ENCODE measurements at places on chromosomes 3 and 15.

DNA sequence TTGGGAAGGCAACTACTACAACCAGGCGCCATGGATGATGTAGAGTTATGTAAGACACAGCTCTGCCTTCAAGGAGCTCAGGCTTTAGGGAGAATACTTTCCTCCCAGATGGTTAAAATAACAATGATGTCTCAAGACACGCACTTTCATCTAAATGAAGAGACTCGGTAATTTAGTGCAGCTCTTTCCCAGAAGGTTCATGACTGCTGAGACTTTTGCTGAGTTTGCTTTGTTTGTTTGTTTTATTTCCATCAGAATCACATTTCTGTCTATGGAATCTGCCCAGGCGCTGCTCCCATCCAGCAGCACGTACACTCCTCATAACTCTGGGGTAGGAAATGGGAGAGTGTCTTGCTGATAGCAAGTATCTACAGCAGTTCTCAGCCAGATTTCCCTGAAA lies 33.9 kb upstream of the MEX3B start:
- no peak for DNase-seq

DNA sequence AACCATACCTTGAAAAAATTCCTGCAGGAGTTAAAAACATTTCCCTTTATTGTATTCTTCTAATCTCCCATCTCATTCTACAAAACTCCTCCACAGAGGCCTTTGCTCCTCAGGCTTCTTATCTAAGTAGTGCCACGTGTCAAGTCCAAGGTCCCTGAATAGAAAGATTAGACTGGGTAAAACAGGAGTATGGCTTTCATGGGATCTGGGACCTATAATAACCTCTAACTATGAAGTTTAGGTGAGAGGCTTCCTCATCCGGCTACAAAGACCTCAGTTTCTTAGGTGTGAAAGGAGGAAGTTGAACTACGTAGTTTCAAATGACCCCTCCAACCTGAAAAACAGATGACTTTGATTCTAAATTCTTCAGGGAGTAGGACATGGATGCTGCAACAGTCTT lies 20.0 kb downstream of the GPR15 start:
- DNase-seq: no peak

- DNase-seq: no peak
Measured at GRCh38 chr3:59316688-59317275, 267.0 kb upstream of the CFAP20DC start.

GRCh38 chr3:146189519-146190173 lies 28.7 kb upstream of the PLOD2 start:
- no peak for DNase-seq

GRCh38 chr15:68821841-68822381 lies 1.2 kb upstream of the ANP32A start:
- no peak for DNase-seq

- no peak for DNase-seq
Measured at GRCh38 chr15:99983886-99984286, 250.6 kb upstream of the LYSMD4 start.

GRCh38 chr15:88615303-88616107 lies 5.6 kb upstream of the AEN start:
- no peak for DNase-seq

DNA sequence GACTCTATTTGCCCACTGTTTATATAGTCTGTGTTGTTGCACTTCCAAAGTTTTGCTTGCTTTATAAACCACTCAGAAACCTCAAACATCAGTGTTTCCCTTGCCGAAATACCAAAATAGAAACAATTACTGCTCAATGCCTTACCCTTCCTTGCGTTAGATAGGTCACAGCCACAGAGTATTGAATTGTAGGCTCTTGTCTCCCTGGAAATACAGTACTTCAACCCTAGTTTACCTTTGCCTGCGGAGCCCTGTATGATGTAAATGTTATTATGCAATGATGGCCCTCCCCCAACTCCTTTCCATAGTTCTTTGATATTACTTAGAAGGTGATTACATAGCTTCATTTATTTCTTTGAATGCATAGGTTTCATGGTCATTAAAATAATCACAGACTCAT lies 44.2 kb downstream of the SOX2 start:
- no peak for DNase-seq

DNA sequence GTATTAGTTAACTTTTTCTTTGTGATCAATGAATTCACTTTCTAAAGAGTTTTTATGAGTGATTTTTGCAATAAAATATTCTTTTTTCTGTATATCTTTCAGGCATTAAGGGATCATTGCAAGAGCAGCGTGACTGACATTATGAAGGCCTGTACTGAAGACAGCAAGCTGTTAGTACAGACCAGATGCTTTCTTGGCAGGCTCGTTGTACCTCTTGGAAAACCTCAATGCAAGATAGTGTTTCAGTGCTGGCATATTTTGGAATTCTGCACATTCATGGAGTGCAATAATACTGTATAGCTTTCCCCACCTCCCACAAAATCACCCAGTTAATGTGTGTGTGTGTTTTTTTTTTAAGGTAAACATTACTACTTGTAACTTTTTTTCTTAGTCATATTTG lies 24.4 kb downstream of the SELENOT start:
- DNase-seq: no peak

GRCh38 chr15:95609096-95609495 lies 721.4 kb upstream of the NR2F2 start:
- DNase-seq: no peak

DNA sequence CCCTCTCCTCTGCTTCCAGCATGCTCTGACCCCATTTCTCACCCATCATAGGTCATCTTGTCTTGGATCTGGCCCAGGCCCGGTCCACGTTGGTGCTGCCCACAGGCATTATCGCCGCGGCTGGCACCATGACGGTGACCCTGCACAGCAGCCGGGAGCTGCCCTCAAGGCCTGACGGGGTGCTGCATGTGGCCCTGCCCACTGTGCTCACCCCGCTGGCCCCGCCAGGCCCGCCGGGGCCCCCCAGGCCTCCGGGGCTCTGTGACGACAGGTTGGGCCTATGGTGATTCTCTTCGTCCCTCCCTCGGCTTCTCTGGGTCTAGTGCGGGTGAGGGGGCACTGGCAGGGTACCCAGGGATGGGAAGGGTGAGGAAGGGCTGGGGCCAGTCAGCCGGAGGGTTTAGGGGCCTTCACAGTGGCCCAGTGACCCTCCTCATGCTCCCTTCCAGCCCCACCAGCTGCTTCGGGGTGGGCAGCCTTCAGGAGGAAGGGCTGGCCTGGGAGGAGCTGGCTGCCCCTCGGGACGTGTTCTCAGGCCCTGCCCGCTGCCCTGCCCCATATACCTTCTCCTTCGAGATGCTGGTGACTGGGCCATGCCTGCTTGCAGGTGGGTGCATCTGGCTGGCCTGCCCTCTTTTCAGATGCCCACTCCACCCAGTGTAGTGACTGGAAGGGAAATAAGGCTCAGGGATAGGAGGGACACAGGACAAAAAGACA lies 3.9 kb downstream of the VWA5B2 start:
- no peak for DNase-seq

- DNase-seq: no peak
Measured at GRCh38 chr3:164233951-164234350, 844.3 kb downstream of the SI start.

- DNase-seq: no peak
Measured at GRCh38 chr15:81074773-81075172, 59.3 kb upstream of the CFAP161 start.

- DNase-seq: no peak
Measured at GRCh38 chr15:65411465-65412071, 11.2 kb downstream of the IGDCC4 start.

- no peak for DNase-seq
Measured at GRCh38 chr3:100041328-100041749, 73.0 kb downstream of the FILIP1L start.

DNA sequence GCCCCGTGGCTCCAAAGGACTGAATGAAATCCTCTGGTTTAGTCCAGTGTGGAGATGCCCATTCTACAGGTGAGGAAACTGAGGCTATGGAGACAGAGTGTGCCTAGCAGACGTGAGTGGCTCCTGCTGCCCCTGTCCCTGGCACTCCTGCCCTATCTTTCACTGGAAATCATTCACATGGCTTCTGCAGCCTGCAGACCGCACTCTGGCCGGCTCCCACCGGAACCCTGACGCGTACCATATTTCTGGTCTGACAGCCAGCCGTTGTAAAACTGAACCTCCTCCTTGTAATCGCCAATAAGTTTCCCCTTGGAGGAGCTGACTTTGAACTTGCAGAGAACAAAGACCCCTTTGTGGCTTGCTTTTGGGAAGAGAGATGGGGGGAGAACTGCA lies 136.5 kb downstream of the CHSY1 start:
- no peak for DNase-seq

GRCh38 chr15:43423793-43424192 lies 52.9 kb downstream of the TUBGCP4 start:
- DNase-seq: no peak

DNA sequence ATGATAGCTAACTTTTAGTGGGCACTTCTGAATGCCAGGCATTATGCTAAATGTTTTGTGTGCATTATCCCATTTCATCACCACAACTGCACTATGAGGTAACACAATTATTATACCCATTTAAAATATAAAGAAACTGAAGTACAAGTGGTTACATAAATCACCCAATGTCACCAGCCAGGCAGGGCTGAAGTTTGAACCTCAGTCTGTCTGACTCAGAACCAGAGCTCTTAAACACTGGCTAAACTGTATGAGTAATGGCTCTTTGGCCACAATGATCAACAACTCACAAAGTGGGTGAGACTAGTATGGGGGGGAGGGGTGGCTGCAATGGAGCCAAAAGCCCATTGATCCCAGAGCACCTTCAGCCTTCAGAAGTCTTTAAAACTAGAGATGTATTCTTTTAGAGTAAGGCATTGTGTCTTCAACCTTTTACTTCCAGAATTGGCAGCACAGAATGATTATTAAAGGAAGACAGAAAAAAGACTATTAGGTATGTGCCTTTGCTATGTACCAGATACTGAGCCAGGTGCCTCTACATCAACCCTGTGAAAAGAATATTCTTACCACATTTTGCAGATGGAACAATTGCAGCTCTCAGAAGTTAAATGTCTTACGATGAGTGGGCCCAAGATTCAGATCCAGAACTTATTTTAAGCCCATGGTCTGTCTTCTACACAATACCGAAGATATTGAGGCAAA lies 166.9 kb downstream of the UACA start:
- no peak for DNase-seq

GRCh38 chr3:140910860-140911259 lies 30.8 kb upstream of the SLC25A36 start:
- no peak for DNase-seq

GRCh38 chr15:101107625-101108460 lies 144.0 kb downstream of the CHSY1 start:
- no peak for DNase-seq

- DNase-seq: no peak
Measured at GRCh38 chr15:100601163-100601562, 821 bp downstream of the LINS1 start.
